GM04503 (cell line): ENCODE measurements at places on chromosomes 7 and 10.

GRCh38 chr7:90222811-90223725 is 11.5 kb downstream of the STEAP2 start:
- DNase-seq = no peak

- no peak for DNase-seq
Observed at GRCh38 chr10:67607472-67607871, 88.5 kb downstream of the CTNNA3 start.

- DNase-seq = no peak
Observed at GRCh38 chr10:130889240-130889639, 422.3 kb downstream of the TCERG1L start.

- no peak for DNase-seq
Observed at GRCh38 chr10:12876266-12876665, 125.2 kb downstream of the CCDC3 start.

DNA sequence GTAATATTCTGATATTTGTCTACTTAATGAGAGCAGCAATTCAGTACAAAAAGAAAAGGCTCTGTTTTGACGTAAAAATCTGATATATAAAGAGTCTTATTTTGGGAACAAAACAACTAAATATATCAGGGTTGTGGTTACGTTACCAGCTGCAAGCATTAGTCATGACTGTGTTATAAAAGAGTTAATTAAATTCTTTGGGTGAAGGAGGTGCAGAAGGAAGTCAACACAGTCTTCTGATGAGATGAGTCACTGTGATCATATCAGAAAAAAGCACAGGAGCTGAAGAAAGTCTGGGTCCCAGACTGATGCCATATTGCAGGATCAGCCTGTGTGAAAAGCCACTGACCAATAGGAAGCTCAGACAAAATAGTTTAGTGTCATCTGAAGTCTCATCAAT is 234.3 kb upstream of the TEX47 start:
- peak; percentile 1 for DNase-seq

- no peak for DNase-seq
Observed at GRCh38 chr10:102770108-102770482, 26.3 kb downstream of the WBP1L start.

GRCh38 chr10:119327096-119327745 is 119.8 kb downstream of the GRK5 start:
- DNase-seq = no peak

DNA sequence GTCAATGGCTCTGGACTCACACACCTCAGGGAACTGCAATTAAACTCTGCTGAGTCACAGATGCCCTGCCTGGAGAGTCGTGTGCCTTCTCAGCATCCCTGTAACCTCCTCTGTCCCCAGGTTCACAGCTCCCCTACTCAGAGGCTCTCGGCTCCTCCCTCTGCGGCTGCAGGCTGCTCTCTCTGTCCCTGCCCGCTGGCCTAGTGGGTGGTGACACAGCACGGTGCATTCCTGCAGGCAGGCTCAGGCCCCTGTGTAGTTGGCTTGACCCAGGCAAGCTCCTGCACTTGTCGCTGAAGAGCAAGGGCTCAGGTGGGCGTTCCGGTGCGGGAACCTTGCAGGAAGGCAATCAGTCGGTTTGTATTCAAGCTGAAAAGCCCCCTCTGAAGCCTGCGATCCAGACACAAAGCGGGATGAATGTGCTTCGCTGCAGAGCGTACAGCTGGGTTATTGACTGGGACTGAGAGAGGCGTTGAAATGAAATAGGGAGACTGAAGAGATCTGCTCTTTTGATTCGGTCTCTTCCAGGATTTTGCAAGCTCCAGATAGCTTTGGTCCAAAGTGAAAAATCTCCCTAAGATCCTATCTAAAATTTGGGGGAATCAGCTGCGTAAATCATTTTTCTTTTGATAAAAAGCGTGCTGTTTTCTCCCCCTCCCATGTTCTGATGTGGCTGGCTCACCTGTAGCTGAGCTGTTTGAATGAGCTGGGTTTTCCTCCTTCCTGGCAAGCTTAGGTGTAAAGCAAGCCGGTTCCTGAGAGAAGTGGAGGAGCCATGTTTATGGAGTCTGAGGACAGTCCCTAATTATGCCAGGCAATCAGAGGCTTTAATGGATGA is 208.7 kb upstream of the PHYHIPL start:
- no peak for DNase-seq

- DNase-seq = no peak
Observed at GRCh38 chr7:140551355-140552239, 72.3 kb upstream of the MKRN1 start.

GRCh38 chr7:73504920-73505319 is 17.2 kb downstream of the BAZ1B start:
- no peak for DNase-seq

GRCh38 chr7:73870041-73870492 is 9.1 kb downstream of the TMEM270 start:
- DNase-seq = no peak

DNA sequence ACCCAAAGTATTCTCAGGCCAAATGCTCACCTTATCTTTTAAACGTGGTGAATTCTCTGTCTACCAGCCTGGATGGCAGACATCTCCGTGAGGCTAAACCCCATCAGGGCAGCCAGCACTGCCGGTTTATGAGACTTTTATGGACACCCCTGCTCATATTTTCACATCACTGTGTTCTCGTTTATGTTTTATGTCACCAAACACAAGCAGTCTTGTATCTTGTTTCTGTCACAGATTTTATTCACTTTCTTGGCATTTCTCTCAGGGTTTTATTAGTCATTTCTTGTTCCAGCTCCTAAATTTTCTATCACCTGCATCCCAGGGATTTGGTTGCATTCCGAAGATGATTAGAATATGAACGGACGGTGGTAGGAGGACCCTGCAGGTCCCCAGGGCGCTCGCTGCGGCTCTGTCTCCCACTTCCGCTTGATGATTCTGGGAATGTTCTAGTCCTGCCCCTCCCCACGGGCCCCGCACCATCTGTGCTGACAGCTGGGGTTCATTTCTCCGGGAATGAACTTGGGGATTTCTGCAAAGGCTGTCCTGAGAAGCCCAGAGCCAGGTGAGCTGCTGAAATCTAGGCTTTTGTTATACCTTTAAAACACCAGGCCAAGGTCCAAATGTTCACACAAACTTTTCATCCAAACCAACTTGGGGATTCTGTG is 217.6 kb downstream of the GFRA1 start:
- no peak for DNase-seq

- no peak for DNase-seq
Observed at GRCh38 chr7:77791336-77791735, 6.9 kb downstream of the TMEM60 start.

DNA sequence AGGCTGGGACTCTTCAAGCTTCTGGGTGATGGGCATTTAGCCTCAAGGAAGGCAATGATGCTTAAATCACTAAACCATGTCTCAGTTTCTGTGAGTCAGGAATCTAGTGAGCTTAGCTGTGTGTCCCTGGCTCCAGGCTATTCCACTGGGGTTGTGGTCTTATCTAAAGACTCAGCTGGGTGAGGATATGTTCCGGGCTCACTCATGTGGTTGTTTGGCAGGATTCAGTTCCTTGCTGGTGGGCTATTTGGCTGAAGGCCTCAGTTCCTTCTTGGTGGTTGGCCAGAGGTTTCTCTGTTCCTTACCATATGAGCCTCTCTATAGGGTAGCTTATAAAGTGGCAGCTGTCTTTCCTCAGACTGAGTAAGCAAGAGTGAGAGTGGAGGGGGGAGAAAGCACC is 12.0 kb downstream of the EVX1 start:
- no peak for DNase-seq

GRCh38 chr10:47077386-47077785 is 166.2 kb downstream of the PTPN20 start:
- no peak for DNase-seq

DNA sequence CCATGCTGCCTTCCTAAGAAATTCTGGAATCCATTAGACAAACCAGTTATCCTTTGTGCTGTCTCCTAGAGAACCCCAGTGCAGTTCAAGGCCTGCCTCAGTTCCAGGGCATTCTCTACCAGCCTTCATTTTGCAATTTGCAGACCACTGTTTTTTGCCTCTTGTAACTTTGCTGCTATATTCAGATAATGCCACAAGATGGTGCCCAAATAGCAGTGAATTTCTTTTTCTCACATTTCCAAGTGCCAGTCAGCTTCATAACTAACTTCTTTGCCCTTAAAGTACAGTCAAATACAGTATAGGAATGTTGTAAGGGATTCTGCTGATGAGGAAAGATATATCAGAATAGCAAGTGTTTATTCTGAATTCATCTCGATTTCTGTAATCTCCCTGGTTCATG is 25.2 kb downstream of the LOXL4 start:
- DNase-seq = no peak

GRCh38 chr7:151465169-151465568 is 25.2 kb upstream of the CRYGN start:
- DNase-seq = no peak

GRCh38 chr10:94407668-94408067 is 5.3 kb downstream of the TBC1D12 start:
- DNase-seq = no peak

- no peak for DNase-seq
Observed at GRCh38 chr10:7488418-7488829, 77.6 kb upstream of the SFMBT2 start.

DNA sequence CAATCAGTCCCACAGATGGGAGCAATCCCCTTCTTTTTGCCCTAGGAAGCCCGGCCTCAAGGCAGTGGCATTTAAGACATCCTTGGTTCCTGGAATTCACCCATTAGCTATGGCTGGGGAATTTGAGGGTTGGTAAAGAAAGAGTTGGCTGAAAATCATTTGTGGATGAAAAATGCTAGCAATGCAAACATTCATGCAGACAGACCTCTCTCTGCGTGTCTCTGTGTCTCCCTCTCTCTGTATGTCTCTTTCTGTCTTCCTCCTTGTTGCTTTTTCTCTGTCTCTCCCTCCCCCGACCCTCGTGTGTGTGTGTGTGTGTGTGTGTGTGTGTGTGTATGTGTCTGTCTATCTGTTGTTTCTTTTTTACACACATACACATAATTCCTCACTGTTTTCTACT is 19.4 kb downstream of the LDB3 start:
- peak; percentile 82 for DNase-seq

DNA sequence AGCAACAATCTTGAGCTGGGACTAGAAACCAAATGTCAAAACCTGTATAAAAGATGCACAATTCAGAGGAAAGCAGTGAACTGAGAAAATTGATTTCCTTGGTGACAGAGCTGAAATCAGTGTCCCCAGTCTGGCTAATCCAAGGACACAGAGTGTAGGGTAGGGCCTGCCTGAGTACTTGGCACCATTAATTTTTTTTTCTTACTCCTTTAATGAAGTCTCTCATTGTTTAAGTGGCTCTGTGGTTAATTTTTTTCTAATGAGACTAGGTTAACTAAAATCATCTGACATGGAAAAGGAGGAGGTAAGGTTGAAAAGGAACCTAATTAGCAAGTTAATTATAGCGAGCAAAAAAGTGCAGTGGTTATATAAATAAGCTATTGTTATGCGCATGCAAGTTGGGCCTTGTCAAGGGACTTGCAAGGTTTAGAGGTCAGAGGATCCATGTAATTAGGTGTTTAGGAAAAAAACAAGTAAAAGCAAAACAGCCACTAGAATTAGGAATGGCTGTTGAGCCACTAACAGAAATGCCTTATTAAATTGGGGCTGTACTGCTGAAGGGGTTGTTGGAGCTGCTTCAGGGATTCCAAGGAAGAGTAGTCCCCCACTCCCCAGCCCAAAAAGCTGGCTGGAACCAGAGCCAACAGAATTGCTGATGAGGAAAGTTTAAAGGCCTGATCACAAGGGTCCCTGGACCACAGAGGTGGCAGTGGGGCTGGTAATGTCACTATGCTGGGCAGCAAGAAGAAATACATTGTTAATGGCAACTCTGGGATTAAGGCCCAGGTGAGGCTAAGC is 58.9 kb upstream of the STRIP2 start:
- DNase-seq = no peak

DNA sequence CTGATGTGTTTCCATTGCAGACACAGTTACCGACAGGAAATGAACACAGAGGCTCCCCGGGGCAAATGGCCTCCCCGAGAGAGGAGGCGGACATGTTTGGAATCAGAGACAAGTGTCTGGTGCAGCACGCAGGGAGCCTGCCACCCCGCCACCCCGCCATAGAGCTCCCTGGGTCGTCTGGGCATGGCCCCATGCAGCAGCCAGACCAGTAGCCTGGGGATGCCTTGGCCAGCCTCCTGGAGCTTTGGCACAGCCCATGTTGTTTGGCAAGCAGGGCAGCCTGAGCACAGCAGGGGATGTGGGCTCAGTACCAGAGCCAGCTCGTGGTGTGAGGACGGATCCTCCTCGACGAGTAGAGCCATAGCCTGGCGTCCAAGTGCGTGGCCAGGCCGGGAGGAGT is 80.8 kb downstream of the NKX6-2 start:
- no peak for DNase-seq

GRCh38 chr10:86389441-86390193 is 23.0 kb upstream of the GRID1 start:
- no peak for DNase-seq

DNA sequence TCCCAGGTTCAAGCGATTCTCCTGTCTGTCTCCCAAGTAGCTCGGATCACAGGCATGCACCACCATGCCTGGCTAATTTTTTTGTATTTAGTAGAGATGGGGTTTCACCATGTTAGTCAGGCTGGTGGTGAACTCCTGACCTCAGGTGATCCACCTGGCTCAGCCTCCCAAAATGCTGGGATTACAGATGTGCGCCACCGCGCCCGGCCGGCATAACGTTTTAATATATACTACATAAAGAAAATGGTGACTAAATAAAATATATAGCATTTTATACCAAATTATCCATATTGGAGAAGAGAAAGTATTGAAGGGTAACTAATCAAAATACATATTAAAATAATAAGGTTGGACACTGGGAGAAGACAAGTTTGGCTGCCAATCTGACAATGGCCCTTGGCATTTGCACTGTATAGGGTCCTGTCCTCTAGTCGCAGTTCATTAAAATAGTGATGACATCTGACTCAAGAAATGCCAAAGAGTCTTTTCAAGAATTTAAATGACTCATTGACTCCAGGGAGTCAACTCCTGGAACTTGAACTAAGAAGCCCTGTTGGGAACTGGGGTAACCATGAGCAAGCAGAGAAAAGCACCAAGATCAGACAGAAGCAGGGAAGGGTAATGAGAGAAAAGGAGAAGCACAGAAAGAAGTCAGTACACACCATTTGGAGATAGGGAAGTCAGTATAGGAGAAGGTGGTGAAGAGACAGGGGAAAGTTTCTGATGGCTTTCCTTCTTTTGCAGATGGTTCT is 91.1 kb downstream of the CH25H start:
- DNase-seq = peak; percentile 72

GRCh38 chr7:97845622-97846203 is 26.5 kb downstream of the ASNS start:
- no peak for DNase-seq

DNA sequence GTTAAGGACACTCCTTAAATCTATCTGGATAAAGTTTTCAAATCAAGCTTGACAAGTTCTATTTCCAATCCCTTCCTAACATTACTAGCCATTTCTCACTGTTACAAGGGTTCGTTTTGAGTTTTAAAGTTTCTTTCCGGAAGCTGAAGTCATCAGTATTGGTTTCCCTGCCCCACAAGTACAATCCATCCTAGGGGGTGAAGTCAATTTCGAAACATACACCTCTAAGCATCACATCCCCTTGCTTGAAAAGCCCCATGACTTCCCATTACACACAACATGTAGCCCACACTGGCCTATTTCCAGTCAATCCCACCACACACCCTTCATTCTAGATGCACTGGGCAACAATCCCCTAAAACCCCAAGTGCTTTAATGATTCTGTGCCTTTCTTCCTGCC is 13.0 kb downstream of the DPY19L1 start:
- no peak for DNase-seq

- DNase-seq = no peak
Observed at GRCh38 chr10:72066318-72067284, 21.8 kb downstream of the SPOCK2 start.
